ENCODE measurements at places on chromosomes 2 and 18. TPM values are rescaled to one million over a fixed set of nuclear protein-coding genes. Genes with fewer than 3 reads are reported as not detected.

DNA sequence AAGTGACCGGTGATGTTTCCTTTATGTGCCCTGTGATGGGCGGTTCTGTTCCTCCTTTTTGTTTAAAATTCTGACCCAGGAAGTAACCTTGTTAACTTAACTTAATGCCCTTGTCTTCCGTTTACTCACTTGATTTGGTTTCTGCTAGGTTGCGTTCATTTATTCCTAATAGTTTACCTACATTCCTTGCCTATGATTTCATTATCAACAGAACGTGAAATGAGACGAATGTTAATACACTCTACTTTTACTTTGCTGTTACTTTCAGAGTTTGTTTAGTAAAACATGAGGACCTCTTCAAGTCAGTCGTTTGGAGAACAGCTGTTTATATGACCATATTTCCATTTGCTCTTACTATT lies 638 bp downstream of the CEP192 start:
- no peak for DNase-seq

Gene DCDC2C
- total RNA-seq = not detected

- DNase-seq = no peak
These were observed 181.1 kb downstream of the NEDD4L start for GRCh38 chr18:58225101-58225500.

DNA sequence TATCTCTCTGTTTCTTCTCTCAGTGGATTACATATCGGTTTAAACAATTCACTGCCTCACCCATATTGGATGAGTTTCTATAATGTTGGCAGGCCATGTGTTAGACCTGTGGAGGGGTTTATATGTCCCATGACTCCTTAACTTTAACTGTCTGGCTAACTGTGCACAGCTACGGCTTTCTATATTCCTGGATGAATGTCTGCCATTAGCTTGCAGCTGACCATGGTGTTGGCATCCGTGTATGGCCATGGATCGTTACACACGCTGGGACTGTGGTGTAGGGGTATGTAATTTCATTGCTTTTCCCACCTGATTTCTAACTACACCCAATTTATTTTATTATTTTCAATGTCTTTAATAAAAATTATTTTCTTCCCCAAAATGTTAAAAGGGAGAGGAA lies 3.3 kb upstream of the TANC1 start:
- DNase-seq = no peak

DNA sequence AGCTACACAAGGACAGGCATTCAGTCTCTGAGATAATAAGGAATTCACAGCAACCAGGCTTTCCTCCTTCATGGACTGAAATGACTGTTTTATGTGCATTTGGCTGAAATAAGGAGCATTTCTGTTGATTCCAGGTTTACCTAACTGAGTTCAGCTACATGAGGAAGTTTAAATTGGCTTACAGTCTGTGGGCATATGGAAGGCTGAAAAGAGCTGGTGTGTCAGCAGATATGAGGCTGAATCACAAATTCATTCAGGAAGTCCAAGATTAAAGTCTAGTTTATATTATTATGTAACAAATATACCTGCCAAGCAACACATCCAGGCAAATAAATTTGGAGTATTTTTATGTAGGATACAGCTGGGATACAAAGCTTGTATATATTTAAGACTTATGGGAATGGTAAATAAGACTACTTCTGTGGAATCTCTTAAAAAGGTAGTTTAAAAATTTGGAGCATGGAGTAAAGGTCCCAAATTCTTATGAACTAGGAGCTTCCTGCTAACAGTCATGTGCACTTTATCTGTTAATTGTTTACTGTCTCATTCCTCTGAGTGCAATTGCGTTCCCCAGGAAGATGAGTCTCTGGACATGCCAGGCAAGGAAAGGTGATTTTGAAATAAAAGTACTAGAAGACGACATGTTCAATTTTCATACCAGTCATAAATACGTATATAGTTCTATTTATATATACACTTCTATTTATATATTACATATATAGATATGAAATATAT lies 53.0 kb downstream of the ZC3H8 start:
- DNase-seq = no peak

GRCh38 chr2:55441280-55441892 lies 21.7 kb upstream of the CCDC88A start:
- DNase-seq = no peak

Gene PPP1R1C
- total RNA-seq = 8.1 TPM
